ENCODE measurements at places on chromosomes 1 and 21.

DNA sequence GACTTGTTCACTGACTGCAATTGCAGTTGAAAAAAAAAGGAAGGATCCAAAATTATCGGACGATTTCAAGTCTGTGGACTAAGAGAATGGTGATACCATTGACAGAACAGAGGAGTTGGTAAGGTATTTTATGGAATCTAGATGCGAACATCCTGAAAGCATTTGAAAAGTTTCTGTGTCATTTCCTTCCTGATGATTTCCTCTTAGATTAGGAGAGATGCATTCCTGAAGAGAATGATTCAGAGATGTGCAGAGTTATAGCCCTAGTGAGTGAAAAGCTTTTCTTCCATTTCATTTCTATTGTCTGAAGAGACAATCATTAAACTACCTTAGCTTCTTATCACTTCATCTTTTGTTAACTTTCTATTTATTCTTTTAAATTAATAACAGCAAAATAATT lies 200.0 kb downstream of the KCNK2 start:
- H3K27ac ChIP-seq = no peak overlapping the region
- no peak for DNase-seq
- H3K36me3 ChIP-seq = no peaks in the 10 kb centered on the region
- no peaks in the 10 kb centered on the region for H3K27me3 ChIP-seq
- no peak overlapping the region for H3K4me3 ChIP-seq
- H3K4me1 ChIP-seq = no peaks in the 10 kb centered on the region

DNA sequence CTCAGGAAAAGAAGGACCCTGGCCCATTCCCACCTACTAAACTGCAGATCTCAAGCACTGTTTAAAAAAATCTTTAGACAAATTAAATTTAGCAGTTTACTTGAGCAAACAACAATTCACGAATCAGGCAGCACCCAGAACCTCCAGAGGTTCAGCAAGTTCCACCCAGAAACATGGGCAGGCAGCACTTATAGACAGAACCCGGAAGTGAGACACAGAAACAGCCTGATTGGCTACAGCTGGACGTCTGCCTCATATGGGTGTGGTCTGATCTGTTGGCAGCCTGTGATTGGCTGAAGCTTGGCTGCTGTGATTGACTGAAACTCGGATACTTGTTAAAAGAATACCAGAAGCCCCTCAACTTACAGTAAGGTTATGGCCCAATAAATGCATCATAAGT lies 34.7 kb upstream of the COL6A2 start:
- H3K4me1 ChIP-seq = peaks cover 59% of the 10 kb centered on the region
- peak overlapping the region; percentile 26 for H3K27ac ChIP-seq
- H3K27me3 ChIP-seq = no peaks in the 10 kb centered on the region
- peak; percentile 50 for DNase-seq
- no peaks in the 10 kb centered on the region for H3K36me3 ChIP-seq

- H3K27ac ChIP-seq = no peak overlapping the region
- H3K27me3 ChIP-seq = no peaks in the 10 kb centered on the region
- H3K36me3 ChIP-seq = no peaks in the 10 kb centered on the region
- no peak overlapping the region for H3K4me3 ChIP-seq
Measured at GRCh38 chr21:42646836-42647235, 6.6 kb upstream of the PDE9A start.

DNA sequence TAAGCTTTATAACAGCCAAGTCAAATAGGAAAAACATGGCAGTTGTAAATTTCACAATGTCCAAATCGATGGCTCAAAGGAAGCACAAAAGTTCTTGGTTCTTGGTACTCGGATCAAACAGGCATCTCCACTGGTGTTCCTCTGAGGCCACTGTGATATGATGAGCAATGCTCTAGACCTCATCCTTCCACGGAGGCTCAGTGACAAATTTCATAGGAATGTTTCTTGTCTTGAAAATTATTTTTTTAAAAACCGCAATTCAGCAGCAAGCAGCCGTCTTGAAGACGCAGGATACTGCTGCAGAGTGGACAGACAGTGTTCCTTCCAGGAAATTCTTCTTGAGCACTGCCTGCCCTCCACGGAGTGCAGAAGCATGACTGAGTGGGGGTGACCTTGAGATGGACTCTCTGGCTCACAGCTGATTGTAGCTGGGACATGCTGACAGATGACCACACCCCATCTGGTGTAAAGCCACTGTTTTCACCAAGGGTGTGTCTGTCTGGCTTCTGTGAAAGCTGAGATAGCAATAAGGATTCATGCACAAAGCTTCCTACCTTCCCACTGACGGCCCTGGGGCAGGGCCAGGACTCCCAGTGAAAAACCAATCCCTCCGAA lies 61.9 kb downstream of the TIAM1 start:
- no peaks in the 10 kb centered on the region for H3K4me1 ChIP-seq
- H3K36me3 ChIP-seq = no peaks in the 10 kb centered on the region
- no peak for DNase-seq
- H3K4me3 ChIP-seq = no peak overlapping the region

DNA sequence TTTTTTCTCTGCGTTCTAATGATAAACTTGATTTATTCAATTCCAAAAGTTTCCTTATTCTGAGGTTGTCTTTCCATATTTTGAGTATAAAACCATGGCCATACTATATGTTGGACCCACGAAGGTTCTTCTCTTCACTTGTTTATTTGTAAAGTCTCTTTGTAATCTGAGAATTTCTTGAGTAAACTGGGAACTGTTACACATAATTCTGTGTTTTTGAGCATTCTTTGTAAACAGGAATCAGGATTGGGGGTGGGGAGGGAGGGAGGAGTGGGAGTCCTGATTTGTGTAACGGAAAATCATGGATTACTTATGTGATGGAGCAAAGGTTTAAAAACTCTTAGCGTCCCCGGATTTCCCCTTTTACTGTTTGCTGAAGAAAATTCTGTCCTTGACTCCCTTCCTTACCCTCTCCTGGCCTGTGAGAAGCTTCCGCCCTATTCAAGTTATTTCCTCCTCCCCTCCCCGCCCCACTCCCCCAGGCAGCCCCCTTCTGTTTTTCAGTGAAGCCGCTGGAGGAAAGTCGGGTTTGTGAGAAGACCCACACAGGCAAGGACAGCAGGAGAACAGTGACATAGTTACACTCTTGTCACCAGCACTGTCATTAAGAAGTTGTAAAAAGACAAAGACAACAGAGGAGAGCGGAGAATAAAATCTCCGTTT lies 6.4 kb upstream of the NBPF11 start:
- DNase-seq = no peak
- H3K27ac ChIP-seq = no peak overlapping the region
- H3K27me3 ChIP-seq = no peaks in the 10 kb centered on the region
- H3K4me3 ChIP-seq = no peak overlapping the region

- peaks cover 89% of the 10 kb centered on the region for H3K36me3 ChIP-seq
- no peak for DNase-seq
- no peaks in the 10 kb centered on the region for H3K4me1 ChIP-seq
- H3K27ac ChIP-seq = no peak overlapping the region
- no peak overlapping the region for H3K4me3 ChIP-seq
Measured at GRCh38 chr1:235714205-235714897, 64.8 kb upstream of the GNG4 start.

DNA sequence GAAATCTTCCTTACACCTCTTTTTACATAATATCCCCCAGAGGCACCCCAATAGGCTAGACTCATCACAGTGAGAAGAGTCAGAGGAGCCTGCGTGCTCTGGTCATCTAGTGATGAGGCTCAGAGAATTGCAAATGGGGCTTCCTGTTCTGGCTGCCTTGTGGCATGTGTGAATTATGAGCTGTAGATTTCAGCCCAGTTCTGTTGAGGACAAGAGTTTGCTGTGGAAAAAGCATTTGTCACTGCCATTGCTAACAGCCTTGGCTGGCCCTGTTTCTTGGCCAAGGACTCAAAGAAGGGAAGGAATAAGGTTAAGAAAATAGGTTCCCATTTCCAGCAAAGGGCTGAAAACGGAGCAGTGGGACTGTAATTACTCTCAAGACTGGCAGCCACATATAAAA lies 30.7 kb downstream of the MRAP start:
- H3K27me3 ChIP-seq = no peaks in the 10 kb centered on the region
- peaks cover 18% of the 10 kb centered on the region for H3K36me3 ChIP-seq
- no peak overlapping the region for H3K4me3 ChIP-seq
- H3K4me1 ChIP-seq = peaks cover 40% of the 10 kb centered on the region
- peak overlapping the region; percentile 79 for H3K27ac ChIP-seq

DNA sequence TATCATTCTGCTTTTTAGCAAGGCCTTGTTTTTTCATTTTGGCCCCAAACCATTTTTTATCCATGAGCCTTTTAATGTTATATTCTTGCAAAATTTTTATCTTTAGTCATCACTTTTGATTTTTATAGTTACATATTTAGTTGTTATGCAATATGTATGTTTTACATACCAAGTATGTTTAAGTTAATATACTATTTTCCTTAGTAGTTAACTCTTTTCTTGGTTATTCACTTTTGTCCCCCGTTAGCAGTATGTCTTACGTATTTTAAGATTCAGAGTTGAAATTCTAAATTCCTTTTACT lies 44.5 kb downstream of the MAGI3 start:
- no peak overlapping the region for H3K4me3 ChIP-seq
- H3K27me3 ChIP-seq = no peaks in the 10 kb centered on the region
- H3K27ac ChIP-seq = no peak overlapping the region
- DNase-seq = no peak
- H3K36me3 ChIP-seq = no peaks in the 10 kb centered on the region

GRCh38 chr1:205268846-205269680 lies 41.3 kb downstream of the TMCC2 start:
- H3K4me3 ChIP-seq = no peak overlapping the region
- peaks cover 34% of the 10 kb centered on the region for H3K4me1 ChIP-seq
- H3K36me3 ChIP-seq = peaks cover 22% of the 10 kb centered on the region
- DNase-seq = no peak
- H3K27me3 ChIP-seq = no peaks in the 10 kb centered on the region

DNA sequence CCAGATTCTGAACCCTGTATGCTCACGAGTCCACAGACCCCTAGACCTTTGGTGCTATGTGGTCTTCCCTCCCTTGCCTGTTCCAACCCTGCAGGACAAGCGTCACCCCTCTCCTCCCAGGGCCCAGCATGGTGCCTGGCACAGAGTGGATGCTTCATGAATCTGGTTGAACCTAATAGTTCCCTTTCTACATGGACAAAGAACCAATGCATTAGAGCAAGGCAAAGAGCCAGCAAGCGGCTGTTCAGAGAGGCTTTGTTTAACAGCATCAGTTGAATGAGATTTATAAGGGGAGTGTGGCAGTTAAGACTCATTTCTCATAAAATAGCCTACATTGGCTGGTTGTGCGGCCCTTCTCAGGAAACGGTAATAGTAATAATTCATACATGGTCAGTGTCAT lies 14.9 kb downstream of the SLC26A9 start:
- H3K27ac ChIP-seq = no peak overlapping the region
- H3K27me3 ChIP-seq = no peaks in the 10 kb centered on the region
- no peak overlapping the region for H3K4me3 ChIP-seq
- no peaks in the 10 kb centered on the region for H3K4me1 ChIP-seq

DNA sequence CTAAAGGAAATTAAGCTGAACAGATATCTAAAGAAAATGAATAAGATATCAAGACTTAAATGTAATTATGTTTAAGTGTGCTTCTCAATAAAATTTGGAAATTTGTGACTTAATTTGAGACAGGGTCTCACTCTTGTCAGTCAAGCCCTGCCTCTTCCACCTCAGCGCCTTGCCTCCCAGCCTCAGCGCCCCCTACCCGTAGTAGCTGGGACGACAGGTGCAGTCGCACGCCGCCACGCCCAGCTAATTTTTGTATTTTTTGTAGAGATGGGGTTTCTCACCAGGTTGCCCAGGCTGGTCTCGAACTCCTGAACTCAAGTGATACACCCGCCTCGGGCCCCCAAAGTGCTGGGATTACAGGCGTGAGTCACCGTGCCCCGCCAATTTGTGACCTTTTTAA lies 117.0 kb downstream of the CLEC20A start:
- H3K4me3 ChIP-seq = no peak overlapping the region
- no peak overlapping the region for H3K27ac ChIP-seq
- no peaks in the 10 kb centered on the region for H3K36me3 ChIP-seq
- no peak for DNase-seq

GRCh38 chr1:245938046-245938435 lies 569.0 kb downstream of the SMYD3 start:
- no peaks in the 10 kb centered on the region for H3K36me3 ChIP-seq
- no peak for DNase-seq
- no peak overlapping the region for H3K27ac ChIP-seq
- H3K4me1 ChIP-seq = no peaks in the 10 kb centered on the region

DNA sequence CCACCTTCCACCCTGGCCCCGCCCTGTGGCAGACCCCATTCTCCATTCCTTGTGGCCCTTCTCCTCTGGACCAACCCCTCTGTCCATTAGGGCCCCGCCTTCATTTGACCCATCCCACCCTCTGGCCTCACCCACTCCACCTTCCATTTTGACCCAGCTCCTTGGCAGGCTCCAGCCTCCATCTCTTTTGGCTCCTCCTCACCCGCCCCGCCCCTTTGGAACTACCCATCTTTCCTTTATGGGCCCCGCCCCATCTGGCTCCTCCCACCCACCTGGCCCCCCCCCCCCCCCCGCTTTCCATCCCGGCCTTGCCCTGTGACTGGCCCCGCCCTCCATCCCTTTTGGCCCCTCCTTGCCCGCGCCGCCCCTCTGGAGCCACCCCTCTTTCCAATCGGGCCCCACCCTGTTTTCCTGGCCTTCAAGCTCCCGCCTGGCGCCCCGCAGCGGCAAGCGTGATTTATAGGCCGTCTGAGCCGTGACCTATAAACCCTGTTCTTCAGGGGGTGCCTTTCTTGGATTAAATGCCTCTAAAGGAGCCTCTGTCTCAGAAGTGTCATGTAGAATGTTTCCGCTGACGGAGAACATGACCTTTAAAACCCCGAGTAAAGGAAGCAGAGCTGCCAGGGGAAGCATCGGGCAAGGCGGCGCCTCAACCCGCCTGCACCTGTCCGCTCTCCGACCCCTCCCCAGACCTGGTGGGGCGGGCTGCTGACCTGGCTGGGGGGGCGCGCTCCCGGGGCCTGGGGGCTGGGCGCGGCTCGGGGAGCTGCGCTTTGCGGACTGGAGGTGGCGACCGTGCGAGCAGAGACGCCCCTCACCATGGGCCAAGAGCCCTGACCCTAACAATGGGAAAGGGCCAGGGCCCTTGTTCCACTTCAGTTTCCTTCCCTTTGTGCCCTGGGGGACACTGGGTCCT lies 178.0 kb downstream of the CAMTA1 start:
- peaks cover 35% of the 10 kb centered on the region for H3K4me1 ChIP-seq
- H3K27ac ChIP-seq = no peak overlapping the region
- H3K36me3 ChIP-seq = no peaks in the 10 kb centered on the region
- H3K27me3 ChIP-seq = peaks cover 19% of the 10 kb centered on the region

DNA sequence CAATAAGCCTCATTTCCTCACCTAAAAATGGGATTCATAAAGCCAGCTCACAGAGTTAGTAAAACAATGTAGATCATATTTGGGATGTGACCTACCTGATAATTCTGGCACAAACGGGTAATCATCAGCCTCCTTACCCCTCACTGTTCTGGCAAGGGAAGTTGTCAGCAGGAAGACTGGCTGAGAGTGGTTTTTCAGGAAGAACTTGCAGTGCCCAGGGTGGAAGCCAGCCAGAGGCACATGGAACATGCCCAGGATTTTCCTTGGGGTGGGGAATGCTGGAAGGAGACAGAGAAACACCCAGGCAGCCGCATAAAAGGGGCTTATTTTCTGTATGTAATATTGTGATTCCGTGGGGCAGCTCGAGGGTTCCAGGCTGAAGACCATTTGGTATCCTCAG lies 7.7 kb upstream of the SLC5A9 start:
- peaks cover 17% of the 10 kb centered on the region for H3K4me1 ChIP-seq
- no peaks in the 10 kb centered on the region for H3K27me3 ChIP-seq
- no peaks in the 10 kb centered on the region for H3K36me3 ChIP-seq
- H3K27ac ChIP-seq = no peak overlapping the region
- DNase-seq = no peak

GRCh38 chr1:195744256-195744655 lies 864.0 kb downstream of the KCNT2 start:
- no peaks in the 10 kb centered on the region for H3K36me3 ChIP-seq
- no peak for DNase-seq
- no peak overlapping the region for H3K4me3 ChIP-seq
- no peak overlapping the region for H3K27ac ChIP-seq
- no peaks in the 10 kb centered on the region for H3K4me1 ChIP-seq

Data from esophagus muscularis mucosa (tissue), 4 donors.